ENCODE measurements at places on chromosomes 1 and 21.

DNA sequence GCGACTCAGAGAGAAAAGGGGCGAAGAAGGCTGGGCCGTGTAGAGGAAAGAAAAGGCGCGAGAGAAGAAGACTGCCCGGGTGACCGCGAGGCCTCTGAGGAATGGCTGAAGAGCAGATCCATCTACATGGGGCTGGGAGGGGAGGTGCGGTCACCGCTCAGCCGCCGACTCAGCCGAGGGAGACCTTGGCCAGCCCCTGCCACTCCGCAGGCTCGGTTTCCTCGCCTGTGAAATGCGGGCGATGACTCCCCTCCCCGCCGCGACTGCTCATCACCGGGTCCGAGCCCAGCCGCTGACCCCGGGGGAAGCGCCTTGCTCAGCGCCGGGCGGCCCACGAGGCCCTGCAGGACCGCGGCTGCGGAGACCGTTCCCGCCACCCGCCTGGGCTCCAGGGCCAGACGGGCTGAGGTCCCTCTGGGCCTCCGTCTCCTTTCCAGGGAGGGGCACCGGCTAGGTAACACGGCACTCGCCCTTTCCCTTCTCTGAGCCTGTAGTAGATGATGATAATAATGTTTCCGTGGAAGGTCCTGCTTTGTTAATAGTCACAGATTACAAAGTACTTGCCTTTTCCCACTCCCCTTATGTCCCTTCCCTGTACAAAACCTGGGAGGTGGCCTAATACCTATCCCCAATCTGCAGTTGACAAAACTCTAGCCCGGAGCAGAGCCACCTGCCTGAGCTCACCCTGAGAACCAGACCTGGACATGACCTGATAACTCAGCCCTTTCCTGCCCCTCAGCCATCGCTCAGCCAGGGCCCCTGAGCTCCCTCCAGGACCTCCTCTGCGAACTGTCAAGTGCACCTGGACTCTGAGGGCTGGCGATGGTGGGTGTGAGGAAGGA lies 1.6 kb upstream of the BSND start:
- no peak for DNase-seq

- DNase-seq = no peak
These were observed 60.4 kb downstream of the RAP1GAP start for GRCh38 chr1:21608798-21609197.

- DNase-seq = no peak
These were observed 4.4 kb upstream of the MAPKAPK2 start for GRCh38 chr1:206680279-206680678.

GRCh38 chr1:150955280-150955679 lies 19.4 kb downstream of the CERS2 start:
- DNase-seq = no peak

DNA sequence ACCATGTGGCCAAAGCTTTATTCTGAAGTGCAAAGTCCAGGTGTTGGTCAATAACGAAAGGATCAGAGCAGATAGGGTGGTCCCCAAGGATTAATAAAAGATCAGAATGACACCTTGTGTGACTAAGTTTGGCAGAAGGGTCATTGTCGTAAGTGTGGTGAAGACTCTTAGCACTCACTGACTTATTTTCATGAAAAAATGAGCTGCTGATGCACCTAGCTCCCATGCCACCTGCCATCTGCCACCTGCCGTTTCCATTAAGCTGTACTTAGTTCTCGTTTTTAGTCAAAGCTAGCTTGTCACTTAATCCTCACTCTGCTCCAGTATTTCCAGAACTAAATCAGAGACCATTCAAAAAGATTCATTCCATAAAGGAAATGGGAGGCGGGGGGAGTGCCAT lies 112.6 kb downstream of the SEC16B start:
- DNase-seq = no peak

DNA sequence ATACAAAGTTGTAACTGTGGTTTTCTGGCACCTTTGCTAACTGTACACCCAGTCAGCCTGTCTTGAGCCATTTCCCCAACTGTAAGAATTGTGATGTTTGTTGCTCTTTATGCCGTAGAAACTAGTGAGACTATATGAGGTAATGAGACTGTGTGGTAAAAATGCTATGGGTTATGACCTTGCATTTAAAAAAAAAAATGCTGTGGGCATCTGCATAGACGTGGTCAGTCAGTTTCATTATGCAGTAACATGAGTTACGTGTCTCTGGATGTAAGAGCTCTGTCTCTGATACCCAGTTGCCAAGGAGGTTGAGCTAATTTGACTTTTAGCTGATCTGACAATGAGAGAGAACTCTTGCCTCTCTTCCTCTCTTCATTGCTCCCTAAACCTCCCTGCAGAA lies 80.6 kb upstream of the LAMC2 start:
- no peak for DNase-seq

DNA sequence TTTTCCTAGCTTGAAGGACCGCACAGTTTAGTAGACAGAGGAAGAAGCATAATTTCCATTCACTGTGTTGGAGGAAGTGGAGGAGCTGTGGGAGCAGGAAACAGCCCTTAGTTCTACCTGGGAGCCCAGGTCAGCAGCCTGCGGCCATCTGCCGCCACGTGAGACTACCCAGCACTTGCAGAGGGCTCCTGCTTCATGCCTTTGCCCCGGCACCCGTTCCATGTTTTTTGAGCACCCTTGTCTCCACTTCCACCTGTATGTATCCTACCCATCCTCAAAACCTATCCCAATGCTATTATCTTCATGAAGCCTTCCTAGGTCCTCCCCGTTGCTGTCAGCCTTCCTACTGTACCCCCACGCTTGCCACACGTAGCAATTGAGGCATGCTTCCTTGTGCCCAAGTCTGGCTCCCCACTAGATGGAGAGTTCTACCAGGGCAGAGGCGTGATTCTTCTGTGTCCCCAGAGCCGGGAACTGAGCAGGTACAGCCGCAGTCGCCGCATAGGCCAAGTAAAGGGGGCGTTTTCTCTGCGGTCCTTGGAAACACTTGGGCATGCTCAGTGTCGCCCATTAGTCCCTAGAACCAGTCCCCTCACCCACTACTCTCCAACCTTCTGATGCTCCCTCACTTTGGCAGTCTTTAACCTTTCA lies 1.9 kb downstream of the SLC6A9 start:
- DNase-seq = no peak

DNA sequence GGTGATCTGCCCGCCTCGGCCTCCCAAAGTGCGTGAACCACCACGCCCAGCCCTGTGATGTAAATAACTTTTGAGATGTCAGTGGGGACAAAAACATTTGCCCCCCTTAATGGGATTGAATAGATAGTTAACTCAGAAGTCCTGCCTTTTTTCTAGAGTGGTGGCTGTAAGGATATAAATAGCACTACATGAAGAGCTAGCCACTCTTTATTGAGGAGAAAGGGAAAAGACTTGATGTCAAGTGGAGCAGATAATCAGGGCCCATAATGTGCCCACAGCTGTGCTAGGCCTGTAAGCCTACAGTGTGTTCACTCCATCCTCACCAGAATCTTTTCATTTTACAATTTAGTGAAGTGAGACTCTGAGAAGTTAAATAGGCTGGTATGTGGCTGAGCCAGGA lies 3.6 kb downstream of the GIPC2 start:
- DNase-seq = no peak
